Adrenal gland (tissue), 19 donors: ENCODE measurements at places on chromosomes 3 and 15. TPM values are rescaled to one million over a fixed set of nuclear protein-coding genes. Genes with fewer than 3 reads are reported as not detected.

Gene SPATA12
- polyA plus RNA-seq, result 0.07 TPM

Gene ANKRD34C
- under 0.01 TPM for polyA plus RNA-seq

Gene PIERCE2
- 6.5 TPM for polyA plus RNA-seq

Gene SERPINI1
- polyA plus RNA-seq, result 18.4 TPM

Gene PARP15
- 1.0 TPM for polyA plus RNA-seq

Gene HYAL1
- polyA plus RNA-seq, result 50.1 TPM

Gene DISP2
- 19.4 TPM for polyA plus RNA-seq

Gene CACNA2D2
- polyA plus RNA-seq, result 2.0 TPM

Gene CDC25A
- polyA plus RNA-seq, result 0.57 TPM

Gene BUB1B
- 1.4 TPM for polyA plus RNA-seq

Gene ITPKA
- polyA plus RNA-seq, result 0.73 TPM

Gene TRIM59
- 0.61 TPM for polyA plus RNA-seq

Gene GXYLT2
- polyA plus RNA-seq, result 2.7 TPM

Gene MEF2A
- polyA plus RNA-seq, result 49.4 TPM

Gene DAPK2
- 0.97 TPM for polyA plus RNA-seq

Gene PRR20G
- not detected for polyA plus RNA-seq

Gene MESP2
- 0.40 TPM for polyA plus RNA-seq

Gene ZNF710
- 59.0 TPM for polyA plus RNA-seq

Gene UQCRC1
- polyA plus RNA-seq, result 298 TPM

Gene GUCA1C
- 0.48 TPM for polyA plus RNA-seq

Gene PLS1
- 1.4 TPM for polyA plus RNA-seq

Gene TERC
- not detected for polyA plus RNA-seq

Gene XCR1
- 0.13 TPM for polyA plus RNA-seq

Gene CHRNB4
- 1.9 TPM for polyA plus RNA-seq

Gene MCTP2
- polyA plus RNA-seq, result 2.7 TPM

Gene FILIP1L
- 21.5 TPM for polyA plus RNA-seq

Gene COPS2
- polyA plus RNA-seq, result 41.2 TPM

Gene GPR149
- not detected for polyA plus RNA-seq

Gene KCNMB2
- polyA plus RNA-seq, result 8.6 TPM

Gene GOLIM4
- polyA plus RNA-seq, result 6.5 TPM

Gene EEF1AKMT4
- polyA plus RNA-seq, result 2.5 TPM

Gene DCBLD2
- 31.6 TPM for polyA plus RNA-seq

Gene ADPRH
- polyA plus RNA-seq, result 3.5 TPM

Gene PAK6
- polyA plus RNA-seq, result 4.9 TPM

Gene CATSPER2
- 2.3 TPM for polyA plus RNA-seq

Gene VEPH1
- polyA plus RNA-seq, result 33.2 TPM

Gene SETD2
- polyA plus RNA-seq, result 12.6 TPM

Gene THBS1
- polyA plus RNA-seq, result 33.9 TPM

Gene CNTN6
- 7.2 TPM for polyA plus RNA-seq

Gene BOC
- 10.2 TPM for polyA plus RNA-seq

Gene SSR3
- polyA plus RNA-seq, result 47.1 TPM

Gene TBC1D2B
- polyA plus RNA-seq, result 24.5 TPM

Gene CCDC54
- not detected for polyA plus RNA-seq

Gene TM6SF1
- polyA plus RNA-seq, result 1.7 TPM

Gene TRAK1
- 18.7 TPM for polyA plus RNA-seq

Gene TRPM1
- polyA plus RNA-seq, result not detected

Gene IGDCC3
- polyA plus RNA-seq, result 0.13 TPM

Gene EPHB1
- polyA plus RNA-seq, result 0.56 TPM

Gene FBXL2
- 11.5 TPM for polyA plus RNA-seq

Gene CPN2
- 4.0 TPM for polyA plus RNA-seq

Gene FMN1
- polyA plus RNA-seq, result 6.0 TPM

Gene NCBP2
- 48.4 TPM for polyA plus RNA-seq

Gene SI
- polyA plus RNA-seq, result not detected

Gene GPX1
- 567 TPM for polyA plus RNA-seq

Gene BFSP2
- polyA plus RNA-seq, result not detected

Gene MESP1
- 0.46 TPM for polyA plus RNA-seq

Gene MYEF2
- polyA plus RNA-seq, result 38.9 TPM

Gene GOLGA8O
- 0.27 TPM for polyA plus RNA-seq

Gene PLA2G4E
- polyA plus RNA-seq, result not detected
